ENCODE measurements at places on chromosomes 12 and 14. TPM values are rescaled to one million over a fixed set of nuclear protein-coding genes. Genes with fewer than 3 reads are reported as not detected.

The ABCB9 gene
- 21.2 TPM for total RNA-seq

The DPF3 gene
- 5.3 TPM for total RNA-seq

The SERPINA12 gene
- total RNA-seq, result not detected

GRCh38 chr12:104167519-104168458 lies 29.8 kb upstream of the NFYB start:
- no peak for DNase-seq

DNA sequence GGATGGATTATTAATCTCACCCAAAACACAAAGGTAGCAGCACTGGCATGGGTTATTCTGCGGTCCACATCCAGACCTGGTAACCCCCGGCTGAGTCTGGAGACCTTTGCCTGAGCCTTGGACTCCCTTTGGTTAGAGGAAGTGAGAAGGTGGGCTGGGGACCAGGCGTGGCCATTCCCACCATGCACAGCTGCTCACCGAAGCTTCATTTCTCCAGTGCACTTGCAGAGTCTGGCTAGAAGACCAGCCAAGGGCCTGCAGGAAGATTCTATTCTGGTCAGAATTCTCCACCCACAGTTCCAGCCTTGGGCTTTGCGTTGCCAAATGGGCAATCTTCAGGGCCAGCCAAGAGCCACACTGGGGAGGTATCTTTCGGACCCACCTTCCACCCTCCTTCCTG lies 73.0 kb downstream of the LGMN start:
- no peak for DNase-seq

DNA sequence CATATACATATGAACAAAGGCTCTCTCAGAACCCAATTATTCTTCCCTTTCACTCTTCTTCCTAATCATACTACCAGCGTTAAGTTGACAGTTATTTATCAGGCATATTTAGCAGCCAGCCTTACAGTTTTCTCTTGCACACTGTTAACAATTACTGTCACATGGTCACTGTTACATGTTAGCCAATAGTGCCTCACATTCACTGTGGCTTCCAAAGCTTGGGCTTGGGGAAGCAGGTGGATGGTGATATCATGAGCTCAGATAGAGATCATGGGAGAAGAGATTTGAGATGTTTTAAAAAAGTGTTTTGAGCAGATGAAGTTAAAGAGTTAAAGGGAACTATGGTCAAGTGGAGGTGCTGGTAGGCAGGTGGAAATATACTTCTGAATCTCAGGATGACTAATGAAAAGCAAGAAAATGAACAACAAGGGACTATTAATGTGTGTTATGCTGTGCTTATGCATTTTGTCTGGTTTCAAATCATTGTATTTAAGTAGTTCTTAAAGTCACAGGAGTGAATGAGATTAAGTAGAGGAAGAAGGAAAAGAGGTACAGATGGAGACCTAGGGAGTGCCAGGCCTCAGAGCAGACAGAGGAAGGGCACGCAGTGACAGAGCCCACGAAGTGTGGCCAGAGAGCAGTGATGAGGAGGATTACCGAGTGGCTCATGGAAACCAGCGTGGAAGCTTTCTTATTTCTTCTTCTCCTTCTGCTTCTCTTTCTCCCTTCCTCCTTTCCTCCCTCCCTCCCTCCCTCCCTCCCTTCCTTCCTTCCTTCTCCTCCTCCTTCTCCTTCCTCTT lies 39.6 kb downstream of the BICD1 start:
- no peak for DNase-seq

- peak; percentile 77 for DNase-seq
Observed at GRCh38 chr12:14257734-14258574, 107.5 kb upstream of the ATF7IP start.

DNA sequence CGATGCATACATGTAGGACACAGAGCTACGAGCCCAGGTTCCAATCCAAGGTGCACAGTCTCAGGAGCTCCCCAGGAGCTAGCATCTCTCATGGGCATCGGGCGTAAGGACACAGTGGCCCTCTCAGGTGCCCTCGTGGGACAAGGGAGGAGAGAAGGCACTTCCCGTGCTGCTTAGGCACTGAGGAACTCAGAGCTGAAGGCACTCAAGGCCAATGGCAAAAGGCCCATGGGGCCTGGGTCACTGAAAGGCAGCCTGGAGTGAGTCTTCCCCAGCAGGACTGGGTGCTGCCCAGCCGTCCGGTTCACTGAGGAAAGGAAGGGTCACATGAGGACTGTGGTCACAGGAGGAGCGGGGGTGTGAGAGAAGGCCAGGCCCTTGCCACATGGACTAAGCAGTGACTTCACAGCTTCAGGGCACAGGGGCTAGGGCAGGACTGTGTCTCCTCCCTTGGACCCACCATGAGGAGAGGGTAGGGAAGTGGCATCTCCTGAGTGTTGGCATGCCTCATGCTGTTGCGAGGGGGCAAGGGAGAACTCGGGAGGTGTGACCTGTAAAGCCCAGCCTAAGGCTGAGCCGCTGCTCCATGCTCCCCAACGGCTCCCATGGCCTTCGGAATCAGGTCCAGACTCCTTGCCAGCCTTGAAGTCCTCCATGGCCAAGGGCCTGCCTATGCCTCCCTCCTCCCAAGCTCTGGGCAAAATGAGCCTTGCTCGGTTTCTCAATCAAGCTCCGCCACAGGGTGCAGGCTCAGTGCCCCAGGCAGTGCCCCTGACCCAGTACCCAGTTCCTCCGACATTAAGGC lies 51.8 kb downstream of the CHGA start:
- DNase-seq, result no peak

All from occipital lobe (tissue), 3 donors.